CD4-positive, alpha-beta T cell treated with Interleukin-17A for 4 hours (primary cell): ENCODE measurements at places on chromosomes 4 and X.

DNA sequence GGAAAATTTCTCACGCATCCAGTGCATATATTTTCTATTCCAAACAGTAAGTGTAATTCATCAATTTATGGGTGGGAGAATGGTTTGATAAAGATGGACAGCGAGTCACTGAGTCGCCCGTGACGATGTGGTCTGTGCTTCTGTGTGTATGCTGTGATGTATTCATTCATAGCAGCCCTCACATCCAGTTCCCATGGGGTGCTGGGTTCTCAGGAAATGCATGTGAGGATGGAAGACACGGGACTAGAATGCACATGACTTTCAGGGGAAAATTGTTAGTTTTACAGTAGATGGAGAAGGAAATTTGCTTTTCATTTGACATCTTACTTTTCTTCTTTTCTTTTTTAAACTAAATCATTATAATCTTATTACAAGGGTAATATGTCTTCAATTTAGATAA, 152.9 kb downstream of the STOX2 start:
- no peak for DNase-seq

DNA sequence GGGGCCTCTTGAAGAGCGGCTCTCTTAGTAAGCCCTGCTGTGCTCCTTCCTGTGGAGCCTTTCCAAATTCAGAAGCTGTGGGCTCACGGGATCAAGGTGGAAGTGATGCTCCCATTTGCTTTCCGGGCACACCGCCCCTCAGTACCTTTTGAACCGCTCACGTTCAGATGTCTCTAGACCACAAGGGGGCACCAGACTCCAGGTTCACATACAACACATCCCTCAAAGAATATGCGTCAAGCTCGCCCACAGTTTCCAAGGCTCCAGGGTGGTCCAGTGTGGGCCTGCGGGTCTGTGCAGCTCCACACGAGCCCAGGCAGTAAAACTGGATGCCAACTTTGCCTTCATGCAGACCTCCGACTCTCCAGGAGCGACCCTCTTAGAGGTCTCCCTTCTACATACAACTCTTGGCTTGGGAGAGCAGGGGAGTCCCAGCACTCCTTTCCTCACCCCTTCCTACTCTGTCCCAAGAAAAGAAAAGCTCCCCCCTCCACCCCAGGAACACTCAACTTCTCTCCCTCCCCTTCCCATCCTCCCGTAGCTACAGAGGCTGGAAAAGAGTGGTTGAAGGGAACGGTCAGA, 11.0 kb downstream of the SUPT20HL1 start:
- DNase-seq: peak; percentile 74

DNA sequence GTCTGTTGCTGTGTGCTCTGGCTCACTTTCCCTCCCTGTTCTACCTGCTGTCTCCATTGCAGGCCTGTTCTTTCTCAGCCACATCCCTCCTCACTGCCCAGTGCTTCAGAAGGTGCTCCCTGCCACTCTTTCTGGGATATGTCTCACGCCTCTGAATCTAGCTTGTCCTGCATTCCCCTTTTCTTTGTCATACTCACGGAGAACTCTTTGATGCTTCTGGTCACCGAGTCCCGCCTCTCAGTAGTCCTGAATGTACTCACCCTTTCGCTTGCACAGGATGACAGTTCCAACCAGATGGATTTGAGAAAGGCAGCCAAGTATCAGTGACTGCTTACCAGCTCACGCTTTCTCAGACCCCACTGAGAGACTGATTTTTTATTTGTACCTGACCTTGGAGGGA, 65.2 kb upstream of the TLR2 start:
- no peak for DNase-seq

DNA sequence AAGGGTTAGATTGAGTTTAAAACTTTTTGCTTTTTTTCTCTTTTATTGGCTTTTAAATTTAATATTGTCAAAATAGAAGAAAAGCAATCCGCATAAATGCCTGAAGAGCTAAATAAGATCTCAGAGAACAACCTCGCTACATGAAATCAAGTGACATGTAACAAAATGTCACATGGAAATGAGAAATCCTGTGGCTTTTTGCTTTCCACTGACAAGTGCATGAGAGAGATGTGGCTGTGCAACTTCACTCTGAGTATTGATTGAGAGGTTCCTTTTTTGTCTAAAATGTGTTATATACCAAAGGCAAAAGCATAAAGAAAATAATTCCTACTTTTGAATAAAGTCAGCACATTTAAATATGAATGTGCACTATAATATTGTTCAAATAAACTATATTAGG, 263.5 kb downstream of the MAPK10 start:
- no peak for DNase-seq

GRCh38 chr4:98639523-98639922, 18.9 kb downstream of the TSPAN5 start:
- DNase-seq: no peak

DNA sequence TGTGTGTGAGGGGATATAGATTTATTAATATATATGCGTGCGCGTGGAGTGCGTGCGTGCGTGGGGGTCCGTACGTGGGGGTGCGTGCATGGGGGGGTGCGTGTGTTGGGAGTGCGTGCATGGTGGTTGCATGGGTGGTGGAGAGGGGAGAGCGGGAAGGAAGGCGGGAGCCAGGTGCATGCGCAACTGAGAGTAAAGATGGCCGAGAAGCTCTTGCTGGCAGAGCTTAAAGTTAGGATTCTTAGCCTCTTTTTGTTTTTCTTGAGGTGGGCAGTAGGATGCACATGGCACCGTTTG, 45.8 kb downstream of the TEX13B start:
- no peak for DNase-seq

DNA sequence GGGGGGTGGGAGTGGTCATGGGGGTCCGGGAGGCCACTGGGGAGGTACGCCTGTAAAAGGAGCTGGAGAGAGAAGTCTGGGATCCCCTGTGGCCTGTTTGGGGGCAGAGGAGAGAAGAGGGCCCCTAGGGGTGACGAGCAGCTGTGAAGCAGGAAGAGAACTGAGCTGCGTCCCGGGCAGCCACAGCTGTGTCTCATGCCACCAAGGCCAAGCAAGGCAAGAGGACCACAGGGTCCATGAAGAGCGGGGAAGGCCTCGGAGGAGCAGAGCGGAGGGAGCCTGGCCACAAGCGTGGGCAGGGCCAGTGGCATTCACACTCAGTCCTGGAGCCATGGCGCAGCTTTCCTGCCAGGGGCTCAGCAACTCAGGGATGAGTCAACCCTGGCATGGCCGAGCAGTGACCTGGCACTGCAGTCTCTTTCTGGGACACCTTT, 13.6 kb upstream of the NAT8L start:
- no peak for DNase-seq

- no peak for DNase-seq
Measured at GRCh38 chr4:139593091-139593564, 37.1 kb upstream of the SETD7 start.

DNA sequence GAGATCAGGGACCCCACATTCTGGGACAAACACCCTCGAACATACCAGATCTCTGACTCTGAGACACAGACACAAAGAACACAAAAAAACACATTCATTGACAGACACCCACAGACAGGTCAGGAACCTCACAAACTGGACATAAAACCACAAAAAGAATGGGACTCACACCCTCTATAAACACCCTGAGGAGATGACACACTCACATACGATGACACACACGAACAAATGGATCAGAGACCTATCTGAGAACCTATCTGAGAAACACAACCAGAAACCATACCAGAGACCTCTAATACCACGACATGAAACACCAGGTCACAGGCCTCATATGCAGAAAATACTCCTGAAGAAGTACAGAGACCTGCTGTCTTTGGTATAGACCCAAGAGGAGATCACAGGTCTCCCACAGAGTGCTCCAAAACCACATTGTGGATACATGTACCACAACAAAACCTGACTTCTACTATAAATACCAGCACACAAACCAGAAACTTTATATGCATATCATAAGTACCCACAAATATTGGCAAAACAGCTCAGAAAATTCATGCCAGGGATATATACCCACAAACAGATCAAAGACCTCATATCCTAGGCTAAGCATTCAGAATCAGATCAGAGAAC, 19.5 kb downstream of the SUV39H1 start:
- no peak for DNase-seq

DNA sequence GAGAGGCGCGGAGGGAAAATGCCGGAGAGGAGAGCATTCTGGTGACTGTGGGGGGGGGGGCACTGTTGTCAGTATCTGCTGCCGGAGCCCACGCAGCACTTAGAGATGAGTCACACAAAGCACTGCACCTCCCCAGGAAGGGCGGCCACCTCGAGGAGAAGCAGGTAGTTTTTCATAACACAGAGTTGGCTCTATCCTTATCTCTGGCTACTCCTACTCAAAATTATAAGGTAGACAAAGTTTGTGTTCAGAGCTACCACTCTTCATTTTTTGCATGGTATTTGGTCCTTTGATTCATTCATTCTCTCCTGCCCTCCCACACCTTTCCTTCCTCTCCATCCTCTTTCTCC, 76.2 kb upstream of the SCOC start:
- DNase-seq: peak; percentile 3

DNA sequence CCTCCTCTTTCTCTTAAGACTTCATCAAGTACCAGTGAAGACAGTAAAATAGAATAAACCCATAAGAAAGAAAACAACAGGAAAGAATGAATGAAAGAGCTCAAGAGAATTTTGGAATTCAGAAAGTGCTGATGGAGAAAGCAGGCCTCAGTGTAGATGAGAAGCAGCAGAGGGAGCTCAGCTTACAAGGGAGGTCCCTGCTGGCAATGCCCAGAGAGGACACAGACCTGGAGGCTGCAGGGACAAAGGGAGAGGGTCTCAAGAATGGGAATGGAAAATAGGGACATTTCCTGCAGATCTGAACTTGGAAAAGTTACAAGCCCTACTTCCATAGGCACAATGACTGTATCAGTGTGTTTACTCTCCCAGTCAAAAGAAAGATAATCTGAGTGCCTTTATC, 64.5 kb upstream of the MAGEA10 start:
- DNase-seq: no peak

GRCh38 chr4:78058591-78059523, 1.7 kb downstream of the FRAS1 start:
- DNase-seq: peak; percentile 10

GRCh38 chr4:102665527-102665926, 95.2 kb downstream of the MANBA start:
- DNase-seq: no peak

- no peak for DNase-seq
Measured at GRCh38 chr4:87052615-87053014, 117.8 kb downstream of the AFF1 start.

DNA sequence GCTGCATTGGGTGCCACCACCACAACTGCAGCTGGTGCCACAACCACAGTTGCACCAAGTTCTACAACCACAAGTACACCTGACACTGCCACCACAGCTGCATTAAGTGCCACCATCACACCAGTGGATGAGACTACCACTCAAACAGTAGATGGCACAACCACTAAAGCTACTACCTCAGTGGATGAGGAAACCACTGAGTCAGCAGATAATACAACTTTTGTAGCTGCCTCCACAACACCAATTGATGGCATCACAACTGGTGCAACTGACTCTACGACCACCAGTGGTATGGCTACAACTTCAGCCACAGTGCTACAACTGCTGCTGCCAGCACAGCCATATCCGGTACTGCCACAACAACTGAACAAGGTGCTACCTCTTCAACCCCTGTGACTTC, 35.1 kb upstream of the CABS1 start:
- no peak for DNase-seq

DNA sequence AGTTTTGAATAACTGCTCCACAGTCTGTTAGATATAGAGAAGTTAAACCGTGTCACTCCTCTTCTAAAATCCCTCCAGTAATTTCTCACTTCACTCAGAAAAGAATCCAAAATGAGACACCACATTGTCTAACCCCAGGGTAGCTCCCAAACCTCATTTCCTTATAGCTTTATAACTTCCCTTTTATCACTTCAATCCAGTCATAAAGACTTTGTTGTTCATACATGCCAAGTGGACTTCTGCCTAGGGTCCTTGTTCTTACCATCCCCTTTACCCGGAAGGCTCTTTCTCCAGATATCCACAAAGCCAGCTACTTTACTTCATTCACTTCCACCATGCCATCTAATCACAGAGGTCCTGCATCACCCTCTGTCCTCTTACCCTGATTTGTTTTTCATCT, 156.2 kb downstream of the GABRB1 start:
- no peak for DNase-seq

DNA sequence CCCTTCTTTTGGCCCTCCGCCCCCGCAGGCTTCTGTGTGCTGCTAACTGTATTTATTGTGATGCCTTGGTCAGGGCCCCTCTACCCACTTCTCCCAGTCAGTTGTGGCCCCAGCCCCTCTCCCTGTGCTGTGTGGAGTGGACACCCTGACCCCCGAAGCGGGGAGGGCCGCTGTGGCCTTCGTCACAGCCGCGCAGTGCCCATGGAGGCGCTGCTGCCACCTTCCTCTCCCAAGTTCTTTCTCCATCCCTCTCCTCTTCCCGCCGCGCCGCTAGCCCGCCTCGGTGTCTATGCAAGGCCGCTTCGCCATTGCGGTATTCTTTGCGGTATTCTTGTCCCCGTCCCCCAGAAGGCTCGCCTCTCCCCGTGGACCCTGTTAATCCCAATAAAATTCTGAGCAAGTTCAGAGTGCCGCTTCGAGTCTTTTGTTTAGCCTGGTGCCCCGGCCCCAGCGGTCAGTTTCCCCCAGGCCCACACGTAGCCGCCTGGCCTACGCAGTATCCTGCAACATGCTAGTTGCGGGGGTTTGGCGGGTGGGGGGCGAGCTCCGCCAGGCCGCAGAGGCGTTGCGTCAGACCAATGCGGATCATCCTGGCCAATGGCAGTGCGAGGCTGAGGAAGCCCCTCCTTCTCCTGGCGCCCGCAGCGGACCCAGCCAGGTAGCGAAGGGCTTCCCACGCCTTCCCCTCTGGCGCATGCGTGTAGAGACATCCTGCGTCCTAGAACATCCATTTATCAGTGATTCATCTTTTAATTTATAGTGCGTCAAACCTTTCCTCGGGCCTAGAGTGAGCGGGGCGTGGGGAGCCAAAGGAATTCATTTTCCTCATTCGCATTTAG, 5.6 kb upstream of the KANTR start:
- DNase-seq: peak; percentile 84

GRCh38 chr4:87108142-87108546, 112.3 kb downstream of the KLHL8 start:
- no peak for DNase-seq

DNA sequence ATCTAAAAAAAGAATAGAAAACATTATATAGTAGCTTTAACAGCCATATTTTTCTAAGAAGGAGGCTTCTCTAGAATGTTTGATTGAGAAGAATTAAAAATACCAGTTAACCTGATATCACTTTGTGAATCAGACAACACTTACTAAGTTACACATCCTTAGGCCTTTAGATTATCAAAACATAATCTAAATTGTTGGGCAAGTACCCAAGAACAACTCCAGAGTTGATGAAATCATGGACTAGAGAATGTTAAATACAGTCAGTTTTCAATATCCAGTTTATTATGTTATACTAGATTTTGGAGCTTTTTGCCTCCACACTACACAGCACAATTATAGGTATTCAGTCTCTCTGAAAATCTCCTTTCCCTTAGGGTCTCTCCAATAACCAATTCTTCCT, 39.6 kb downstream of the ARL13A start:
- DNase-seq: no peak

DNA sequence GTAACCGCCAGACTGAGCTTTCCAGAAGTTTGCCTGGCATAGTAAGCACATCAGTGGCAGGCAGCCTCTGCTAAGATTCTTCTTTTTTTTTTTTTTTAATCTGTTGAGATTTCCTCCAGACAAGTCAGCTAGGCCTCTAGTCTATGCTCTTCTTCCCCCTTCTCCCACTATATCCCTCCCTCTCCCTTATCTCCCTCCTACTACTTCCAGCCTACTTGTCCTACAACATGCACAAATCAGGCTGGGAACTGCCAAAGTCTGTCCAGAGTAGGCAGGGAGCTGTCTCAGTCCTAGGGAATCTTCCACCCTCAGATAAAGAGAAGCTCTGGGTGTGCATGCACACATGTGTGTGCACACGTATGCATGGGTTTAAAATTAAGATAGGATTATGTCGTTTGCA, 49.7 kb upstream of the ARMCX2 start:
- no peak for DNase-seq

- DNase-seq: no peak
Measured at GRCh38 chrX:9997041-9997440, 29.9 kb downstream of the CLDN34 start.
